ENCODE measurements at places on chromosomes 5 and 9. TPM values are rescaled to one million over a fixed set of nuclear protein-coding genes. Genes with fewer than 3 reads are reported as not detected.

DNA sequence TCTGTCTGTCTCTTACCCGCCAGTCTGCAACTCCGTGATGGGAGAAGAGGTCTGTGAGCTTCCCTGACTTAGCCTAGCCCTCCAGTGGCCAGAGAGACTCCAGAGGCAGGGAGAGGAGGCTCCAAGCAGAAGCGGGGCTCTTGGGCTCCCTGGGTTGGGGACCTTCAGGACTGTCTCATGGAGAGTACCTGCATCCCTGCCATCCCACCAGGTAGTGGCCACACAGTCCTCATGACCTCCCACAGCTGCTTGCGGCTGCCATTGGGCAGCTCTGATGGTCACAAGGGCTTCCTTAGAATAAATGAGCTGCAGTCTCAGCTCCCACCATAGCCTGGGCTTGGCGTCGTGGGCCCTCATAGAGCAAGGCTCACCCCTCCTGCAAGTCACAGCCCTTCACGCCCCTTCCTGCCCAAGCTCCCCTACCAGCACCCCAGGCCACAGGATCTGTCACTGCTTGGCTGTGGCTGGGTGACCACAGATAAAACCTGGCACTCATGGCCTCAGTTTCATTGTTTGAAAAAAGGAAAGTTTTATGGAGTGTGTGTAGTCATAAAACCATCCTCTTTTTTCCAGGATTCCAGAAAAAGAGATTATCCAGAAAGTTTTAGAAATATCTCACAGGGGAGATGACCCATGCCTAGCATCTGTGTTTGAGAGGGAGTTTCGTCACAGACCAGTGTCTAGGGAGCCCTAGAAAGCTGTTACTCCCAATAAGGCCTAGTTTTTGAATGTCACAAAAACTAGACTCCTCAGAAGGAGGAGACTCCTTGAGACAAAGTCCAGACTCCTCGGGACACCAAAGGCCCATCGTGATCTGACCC lies 48.4 kb downstream of the PPARGC1B start:
- no peaks in the 10 kb centered on the region for H3K27me3 ChIP-seq
- DNase-seq = no peak
- H3K4me3 ChIP-seq = no peak overlapping the region
- H3K4me1 ChIP-seq = peaks cover 5% of the 10 kb centered on the region
- H3K27ac ChIP-seq = no peak overlapping the region

- no peak overlapping the region for H3K27ac ChIP-seq
- no peaks in the 10 kb centered on the region for H3K36me3 ChIP-seq
- no peak for DNase-seq
- no peaks in the 10 kb centered on the region for H3K27me3 ChIP-seq
- no peaks in the 10 kb centered on the region for H3K4me1 ChIP-seq
These were observed 84.6 kb downstream of the HMHB1 start for GRCh38 chr5:143896516-143896915.

TNFSF8 gene
- not detected for total RNA-seq

PHPT1 gene
- 86.2 TPM for total RNA-seq

- no peak for DNase-seq
- H3K27ac ChIP-seq = no peak overlapping the region
- H3K27me3 ChIP-seq = peaks cover 46% of the 10 kb centered on the region
- H3K4me3 ChIP-seq = peak overlapping the region; percentile 76
These were observed 367 bp upstream of the SHC3 start for GRCh38 chr9:89178830-89179539.

- no peak overlapping the region for H3K4me3 ChIP-seq
- no peaks in the 10 kb centered on the region for H3K4me1 ChIP-seq
- no peaks in the 10 kb centered on the region for H3K36me3 ChIP-seq
These were observed 67.5 kb upstream of the PIK3R1 start for GRCh38 chr5:68148096-68148495.

- no peaks in the 10 kb centered on the region for H3K27me3 ChIP-seq
- no peak overlapping the region for H3K27ac ChIP-seq
- H3K4me3 ChIP-seq = no peak overlapping the region
- H3K4me1 ChIP-seq = no peaks in the 10 kb centered on the region
- peak; percentile 88 for DNase-seq
These were observed 91.8 kb downstream of the PDE6A start for GRCh38 chr5:149852641-149853330.

DNA sequence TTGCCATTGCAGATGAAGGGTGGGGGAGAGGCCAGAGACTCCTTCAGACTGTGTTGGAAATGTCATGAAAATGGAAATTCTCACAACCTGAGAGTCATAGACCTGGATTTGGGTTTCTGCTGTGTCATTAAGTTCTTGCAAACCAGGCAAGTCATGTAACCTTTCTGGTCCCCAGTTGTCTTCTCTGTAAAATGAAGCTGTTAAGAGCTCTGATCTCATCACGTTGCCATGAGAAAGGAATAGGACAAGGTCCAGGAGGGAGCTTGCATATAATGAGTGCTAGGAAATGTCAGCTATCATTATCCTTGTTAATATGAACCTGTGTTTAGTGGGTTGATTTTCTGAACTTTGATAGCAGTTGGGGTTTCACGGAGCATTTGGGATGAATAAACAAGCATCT lies 59.1 kb downstream of the FGF1 start:
- no peak overlapping the region for H3K27ac ChIP-seq
- H3K27me3 ChIP-seq = no peaks in the 10 kb centered on the region
- peaks cover 14% of the 10 kb centered on the region for H3K4me1 ChIP-seq

DNA sequence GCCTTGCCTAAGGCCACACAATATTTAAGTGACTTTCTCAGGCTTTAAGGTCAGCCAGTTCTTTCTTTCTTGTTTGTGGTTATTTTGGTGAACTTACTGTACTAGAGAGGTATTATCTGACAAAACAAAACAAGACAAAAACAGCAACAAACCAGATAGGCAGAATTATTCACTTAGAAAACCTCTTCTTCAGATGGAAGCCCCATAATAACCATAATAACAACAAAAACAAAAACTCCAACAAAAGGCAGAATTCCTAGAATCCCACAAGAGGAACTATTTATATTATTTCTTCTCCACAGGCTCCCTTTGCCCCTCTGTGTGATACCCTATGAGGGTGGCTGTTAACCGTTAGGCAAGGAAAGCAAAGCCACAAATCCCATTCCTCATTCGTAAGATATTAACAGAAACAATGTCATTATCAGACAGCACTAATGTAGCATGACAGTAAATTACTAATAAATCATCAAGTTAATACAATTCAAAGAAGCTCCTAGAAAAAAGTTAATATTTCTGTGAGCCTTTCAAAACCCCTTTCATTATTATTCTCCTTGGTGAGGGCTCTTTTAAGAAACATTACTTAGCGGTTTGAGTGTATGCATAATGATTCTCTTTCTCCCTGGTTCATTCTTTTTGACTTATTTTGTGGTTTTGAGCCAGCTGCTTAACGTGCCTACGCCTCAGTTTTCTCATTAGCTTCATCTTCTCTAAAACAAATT lies 274.9 kb downstream of the EFNA5 start:
- no peak for DNase-seq
- no peaks in the 10 kb centered on the region for H3K36me3 ChIP-seq
- H3K4me1 ChIP-seq = peaks cover 39% of the 10 kb centered on the region
- H3K4me3 ChIP-seq = no peak overlapping the region
- no peaks in the 10 kb centered on the region for H3K27me3 ChIP-seq
- H3K27ac ChIP-seq = peak overlapping the region; percentile 52

DNA sequence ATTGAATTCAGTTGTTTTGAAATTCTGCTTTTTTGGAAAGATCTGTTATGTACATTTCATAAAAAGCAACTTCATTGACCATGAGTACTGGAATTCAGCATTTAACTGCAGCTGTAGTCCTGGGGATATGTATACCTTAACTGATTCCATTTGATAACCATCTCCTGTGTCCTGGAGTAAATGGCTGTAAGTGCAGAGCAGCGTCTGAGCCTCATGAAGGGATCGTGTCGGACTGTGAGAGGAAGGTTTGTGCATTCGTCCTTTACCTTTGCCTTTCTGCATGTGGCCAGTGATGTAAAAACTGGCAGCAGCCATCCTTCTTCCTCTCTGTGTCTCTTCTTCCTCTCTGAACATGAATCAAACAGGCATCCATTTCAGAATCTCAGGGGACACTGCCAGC lies 287.2 kb downstream of the FANCC start:
- H3K4me3 ChIP-seq = no peak overlapping the region
- no peaks in the 10 kb centered on the region for H3K36me3 ChIP-seq
- H3K27me3 ChIP-seq = no peaks in the 10 kb centered on the region

DNA sequence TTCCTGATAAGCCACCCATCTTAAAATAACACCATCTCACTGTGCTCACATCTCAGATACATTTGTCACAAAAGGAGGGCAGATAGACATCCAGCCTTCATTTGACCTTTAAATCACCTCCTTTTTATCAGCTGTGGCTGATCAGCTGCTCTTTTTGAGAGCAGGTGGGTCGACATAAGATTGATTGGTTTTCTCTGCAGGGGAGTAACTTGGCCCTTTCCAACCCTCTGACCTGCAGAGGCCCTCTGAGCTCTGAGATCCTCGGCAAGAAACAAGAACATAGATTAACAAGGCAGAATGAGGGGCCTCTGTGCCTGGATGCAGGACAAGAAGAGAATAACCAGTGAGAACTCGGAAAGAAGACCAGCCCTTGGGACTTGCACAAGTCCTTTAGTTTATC lies 33.5 kb upstream of the GLRA1 start:
- no peaks in the 10 kb centered on the region for H3K36me3 ChIP-seq
- no peak overlapping the region for H3K27ac ChIP-seq
- H3K4me1 ChIP-seq = no peaks in the 10 kb centered on the region

- H3K27ac ChIP-seq = no peak overlapping the region
- H3K27me3 ChIP-seq = no peaks in the 10 kb centered on the region
These were observed 287.9 kb downstream of the AGTPBP1 start for GRCh38 chr9:85453850-85454249.

GRCh38 chr5:122333564-122333963 lies 21.5 kb downstream of the SNCAIP start:
- H3K27me3 ChIP-seq = no peaks in the 10 kb centered on the region
- no peak overlapping the region for H3K4me3 ChIP-seq
- peaks cover 14% of the 10 kb centered on the region for H3K4me1 ChIP-seq
- no peaks in the 10 kb centered on the region for H3K36me3 ChIP-seq

PHAX gene
- total RNA-seq = 75.9 TPM

PRDM9 gene
- not detected for total RNA-seq

GRCh38 chr5:92424785-92425426 lies 1041.8 kb upstream of the ARRDC3 start:
- peaks cover 21% of the 10 kb centered on the region for H3K36me3 ChIP-seq
- no peaks in the 10 kb centered on the region for H3K27me3 ChIP-seq
- no peak overlapping the region for H3K4me3 ChIP-seq
- no peak for DNase-seq
- H3K27ac ChIP-seq = no peak overlapping the region

DNA sequence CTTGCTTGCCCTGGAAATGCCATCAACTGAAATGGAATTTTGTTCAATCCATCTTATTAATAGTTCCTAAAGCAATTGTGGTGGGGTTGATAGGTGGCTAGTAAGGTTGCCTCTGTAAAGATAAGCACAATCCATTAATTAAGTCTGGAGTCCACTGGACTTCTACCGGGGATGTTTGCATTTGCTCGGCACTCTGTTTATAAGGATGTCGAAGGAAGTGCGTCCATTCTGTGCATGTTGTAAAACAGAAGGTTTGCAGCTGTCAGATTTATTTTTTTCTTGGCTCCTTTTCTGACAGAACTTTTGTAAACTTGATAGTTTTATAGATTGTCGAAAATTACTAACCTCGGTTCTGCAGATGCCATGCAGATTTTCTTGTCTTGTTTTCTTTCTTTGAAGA lies 12.8 kb upstream of the TNFAIP8 start:
- no peak overlapping the region for H3K27ac ChIP-seq
- no peaks in the 10 kb centered on the region for H3K27me3 ChIP-seq
- H3K4me1 ChIP-seq = peaks cover 43% of the 10 kb centered on the region
- no peaks in the 10 kb centered on the region for H3K36me3 ChIP-seq
- H3K4me3 ChIP-seq = no peak overlapping the region
- DNase-seq = no peak

GRCh38 chr5:55320571-55320970 lies 12.8 kb downstream of the MTREX start:
- DNase-seq = no peak
- no peaks in the 10 kb centered on the region for H3K4me1 ChIP-seq
- no peaks in the 10 kb centered on the region for H3K27me3 ChIP-seq
- no peak overlapping the region for H3K4me3 ChIP-seq
- no peak overlapping the region for H3K27ac ChIP-seq
- no peaks in the 10 kb centered on the region for H3K36me3 ChIP-seq

- no peak for DNase-seq
- H3K36me3 ChIP-seq = no peaks in the 10 kb centered on the region
- H3K4me3 ChIP-seq = no peak overlapping the region
- no peaks in the 10 kb centered on the region for H3K4me1 ChIP-seq
These were observed 2352.7 kb downstream of the MAT2B start for GRCh38 chr5:165858118-165858517.

OR1Q1 gene
- not detected for total RNA-seq

- no peak overlapping the region for H3K4me3 ChIP-seq
- H3K27ac ChIP-seq = peak overlapping the region; percentile 99
- DNase-seq = peak; percentile 28
- H3K27me3 ChIP-seq = no peaks in the 10 kb centered on the region
These were observed 34.1 kb upstream of the PLPP1 start for GRCh38 chr5:55568654-55569512.

FYB1 gene
- total RNA-seq = not detected

DNA sequence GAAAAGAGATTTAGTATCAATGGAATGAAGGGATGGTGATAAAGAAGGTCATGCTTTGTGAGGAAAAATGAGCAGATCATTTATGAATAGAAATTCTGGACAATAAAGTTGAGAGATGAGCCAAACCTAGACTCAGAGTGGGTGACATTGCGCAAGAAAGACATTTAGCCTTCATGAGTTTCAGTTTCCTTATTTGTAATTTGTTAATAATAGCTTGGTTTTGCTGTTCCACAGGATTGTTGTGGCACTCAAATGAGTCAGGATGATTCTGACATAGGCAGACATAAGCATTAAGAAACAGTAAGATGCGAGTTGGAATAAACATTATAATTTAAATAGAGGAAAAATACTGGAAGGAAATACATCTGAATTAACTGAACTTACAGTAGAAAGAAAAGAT lies 34.8 kb downstream of the ITGA2 start:
- no peak overlapping the region for H3K4me3 ChIP-seq
- peaks cover 8% of the 10 kb centered on the region for H3K4me1 ChIP-seq
- H3K27ac ChIP-seq = no peak overlapping the region
- no peak for DNase-seq

PTPA gene
- total RNA-seq = 122 TPM

DNA sequence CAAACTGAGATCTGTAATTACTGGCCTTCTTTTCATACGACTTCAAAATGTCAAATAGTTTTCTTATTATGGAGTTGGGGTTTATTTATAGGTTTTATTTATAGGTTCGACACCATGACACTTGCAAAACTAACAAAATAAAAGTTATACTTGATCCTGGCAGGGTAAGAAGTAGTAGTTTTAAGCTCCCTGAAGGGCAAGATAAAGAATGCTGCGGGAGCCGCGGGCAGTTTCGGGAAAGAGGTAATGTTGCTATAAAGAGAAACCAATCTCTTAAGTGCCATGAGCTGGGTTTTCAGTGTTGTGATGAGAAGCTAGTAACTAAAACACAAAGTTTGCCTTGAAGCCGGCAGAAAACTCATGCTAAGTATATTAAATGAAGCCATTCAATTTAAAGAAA lies 24.8 kb downstream of the PTPN3 start:
- no peak overlapping the region for H3K27ac ChIP-seq
- H3K27me3 ChIP-seq = no peaks in the 10 kb centered on the region
- no peaks in the 10 kb centered on the region for H3K4me1 ChIP-seq
- DNase-seq = no peak
- no peaks in the 10 kb centered on the region for H3K36me3 ChIP-seq
- H3K4me3 ChIP-seq = no peak overlapping the region

- no peak overlapping the region for H3K4me3 ChIP-seq
- no peaks in the 10 kb centered on the region for H3K27me3 ChIP-seq
- no peaks in the 10 kb centered on the region for H3K36me3 ChIP-seq
- DNase-seq = no peak
- H3K27ac ChIP-seq = no peak overlapping the region
These were observed 296.9 kb downstream of the TLE4 start for GRCh38 chr9:79868567-79869189.
